ENCODE measurements at places on chromosomes 1 and 21.

DNA sequence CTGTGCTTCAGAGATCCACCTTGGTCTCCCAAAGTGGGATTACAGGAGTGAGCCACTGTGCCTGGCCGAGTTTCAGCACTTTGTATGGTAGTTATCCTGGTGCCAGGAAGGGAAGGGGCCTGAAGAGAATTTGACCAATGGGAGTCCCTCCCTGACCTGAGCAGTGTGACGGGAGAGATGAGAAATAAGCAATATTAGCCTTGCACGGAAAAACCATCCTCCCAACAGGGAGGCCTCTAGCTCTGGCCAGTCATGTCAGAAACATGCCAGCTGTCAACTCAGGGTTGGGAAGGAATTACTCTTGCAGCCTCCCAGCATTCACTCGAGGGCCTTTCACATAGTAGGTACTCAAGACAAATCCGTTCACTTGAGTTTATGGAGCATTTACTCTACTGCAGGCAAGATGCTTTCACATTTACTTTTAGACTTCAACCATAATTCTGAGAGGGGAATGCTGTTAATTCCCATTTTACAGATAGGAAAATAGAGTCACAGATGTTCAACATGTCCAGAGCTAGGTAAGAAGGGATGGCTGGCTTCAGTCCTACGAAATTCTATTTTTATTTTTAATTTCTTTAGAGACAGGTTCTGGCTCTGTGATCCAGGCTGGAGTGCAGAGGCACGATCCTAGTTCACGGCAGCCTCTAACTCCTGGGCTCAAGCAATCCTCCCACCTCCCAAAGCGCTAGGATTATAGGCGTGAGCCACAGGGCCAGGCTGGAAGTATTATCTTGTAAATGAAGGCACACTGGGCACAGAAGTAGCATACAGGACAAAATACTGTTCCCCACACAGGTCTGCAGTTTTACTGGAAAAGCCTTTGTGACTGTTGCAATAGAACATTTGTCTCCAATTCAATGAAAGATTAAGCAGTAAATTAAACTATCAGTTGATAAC lies 3.2 kb upstream of the ATP13A2 start:
- no peak for DNase-seq

- no peak for DNase-seq
Observed at GRCh38 chr21:15159382-15160020, 94.7 kb upstream of the NRIP1 start.

- no peak for DNase-seq
Observed at GRCh38 chr1:66137235-66137634, 344.5 kb downstream of the PDE4B start.

GRCh38 chr1:84048820-84049219 lies 49.9 kb upstream of the TTLL7 start:
- no peak for DNase-seq

DNA sequence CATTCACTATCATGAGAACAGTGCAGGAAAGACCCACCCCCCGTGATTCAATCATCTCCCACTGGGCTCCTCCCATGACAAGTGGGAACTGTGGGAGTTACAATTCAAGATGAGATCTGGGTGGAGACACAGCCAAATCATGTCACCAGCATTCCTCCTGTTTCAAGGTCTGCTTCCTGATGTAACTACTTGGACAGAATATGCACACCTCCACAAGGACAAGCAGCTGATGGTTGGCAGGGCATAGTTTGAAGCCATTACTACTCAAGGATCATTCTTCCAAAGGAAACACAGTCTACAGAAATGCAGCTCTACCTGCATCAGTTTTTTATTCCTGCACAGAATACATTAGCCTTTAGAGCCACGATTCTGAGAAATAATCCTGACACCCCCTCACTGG lies 28.5 kb upstream of the RNF2 start:
- no peak for DNase-seq

DNA sequence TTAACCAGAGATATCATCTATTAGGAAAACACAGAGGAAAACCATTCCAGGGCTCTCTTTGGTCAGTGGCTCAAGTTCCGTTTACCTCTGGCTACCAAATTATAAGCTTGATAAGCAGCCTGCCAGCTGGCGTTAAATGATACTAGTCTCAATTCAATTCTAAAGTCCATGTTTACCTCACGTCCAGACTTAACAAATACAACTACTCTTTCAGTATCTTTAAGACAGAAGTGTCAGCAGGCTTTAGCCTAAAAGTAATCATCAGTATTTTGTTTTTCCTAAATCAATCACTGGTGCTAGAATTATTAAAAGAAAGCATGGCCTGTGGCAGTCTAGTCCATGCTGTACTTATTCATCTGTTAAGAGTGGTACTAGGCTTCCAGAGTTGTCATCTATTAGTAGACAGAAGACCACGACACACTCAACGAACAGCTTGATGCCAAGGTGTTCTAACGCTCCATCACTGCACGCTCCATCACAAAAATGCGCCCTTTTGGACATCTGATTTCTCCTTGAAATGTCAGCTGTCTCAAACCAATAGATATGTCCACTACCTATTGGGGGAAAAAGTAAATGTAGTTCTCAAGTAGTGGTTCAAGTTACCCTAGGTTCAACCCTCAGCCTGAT lies 1.5 kb downstream of the IVNS1ABP start:
- no peak for DNase-seq

DNA sequence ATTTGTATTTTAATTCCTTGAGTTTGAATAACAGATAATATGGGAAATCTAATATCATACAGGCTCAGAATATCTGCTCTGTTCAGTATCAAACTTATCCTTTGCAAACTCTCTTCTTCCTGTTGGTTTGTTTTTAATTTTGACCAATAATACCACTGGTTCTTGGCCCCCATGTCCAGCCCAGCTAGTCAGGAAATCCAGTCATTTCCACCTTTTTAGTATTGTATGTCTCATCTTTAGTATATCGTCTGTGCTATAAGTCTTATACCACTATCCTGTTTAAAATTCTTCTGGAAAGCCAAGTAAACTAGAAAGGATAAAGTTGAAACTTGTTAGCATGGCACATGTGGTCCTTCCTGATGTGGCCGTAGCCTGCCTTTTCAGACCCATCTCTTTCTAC lies 10.7 kb downstream of the SCCPDH start:
- DNase-seq: no peak

DNA sequence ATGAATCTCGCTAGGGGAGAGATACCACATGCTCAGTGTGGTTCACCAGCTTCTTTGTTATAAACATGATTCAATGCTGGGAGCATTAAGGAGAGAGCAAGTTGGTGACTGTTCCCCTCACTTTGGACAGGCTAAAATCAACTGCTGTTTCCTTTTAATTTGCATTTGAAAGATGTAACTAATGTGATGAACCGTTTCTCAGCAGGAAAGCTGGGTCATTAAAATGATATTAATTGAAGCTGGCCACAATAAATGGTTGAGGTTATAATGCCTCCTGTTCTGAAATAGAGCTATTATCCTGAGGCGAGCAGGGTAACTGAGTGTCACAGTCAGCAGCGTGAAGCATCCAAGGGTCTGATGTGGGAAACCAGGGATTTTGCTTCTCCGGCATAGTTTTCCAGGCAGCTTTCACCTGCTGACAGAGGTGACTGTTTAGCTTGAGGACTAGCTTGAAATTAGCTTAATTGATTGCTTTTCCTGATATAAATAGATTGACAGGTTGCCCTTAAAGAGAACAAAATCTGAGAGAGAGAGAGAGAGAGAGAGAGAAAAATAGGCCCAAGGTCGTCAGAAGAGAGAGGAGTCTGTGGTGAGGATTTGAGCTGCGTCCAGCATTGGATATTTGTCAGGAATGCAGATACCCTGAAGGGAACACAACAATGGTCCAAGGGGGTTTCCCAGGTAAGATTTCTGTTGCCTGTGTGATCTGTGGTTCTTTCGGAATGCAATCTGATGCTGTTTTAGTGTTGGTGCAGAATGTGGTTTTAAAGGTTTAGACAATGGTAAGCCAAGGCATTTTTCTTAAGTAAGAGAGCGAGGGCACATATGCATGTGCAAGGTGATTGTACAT lies 209.7 kb downstream of the PATJ start:
- no peak for DNase-seq

DNA sequence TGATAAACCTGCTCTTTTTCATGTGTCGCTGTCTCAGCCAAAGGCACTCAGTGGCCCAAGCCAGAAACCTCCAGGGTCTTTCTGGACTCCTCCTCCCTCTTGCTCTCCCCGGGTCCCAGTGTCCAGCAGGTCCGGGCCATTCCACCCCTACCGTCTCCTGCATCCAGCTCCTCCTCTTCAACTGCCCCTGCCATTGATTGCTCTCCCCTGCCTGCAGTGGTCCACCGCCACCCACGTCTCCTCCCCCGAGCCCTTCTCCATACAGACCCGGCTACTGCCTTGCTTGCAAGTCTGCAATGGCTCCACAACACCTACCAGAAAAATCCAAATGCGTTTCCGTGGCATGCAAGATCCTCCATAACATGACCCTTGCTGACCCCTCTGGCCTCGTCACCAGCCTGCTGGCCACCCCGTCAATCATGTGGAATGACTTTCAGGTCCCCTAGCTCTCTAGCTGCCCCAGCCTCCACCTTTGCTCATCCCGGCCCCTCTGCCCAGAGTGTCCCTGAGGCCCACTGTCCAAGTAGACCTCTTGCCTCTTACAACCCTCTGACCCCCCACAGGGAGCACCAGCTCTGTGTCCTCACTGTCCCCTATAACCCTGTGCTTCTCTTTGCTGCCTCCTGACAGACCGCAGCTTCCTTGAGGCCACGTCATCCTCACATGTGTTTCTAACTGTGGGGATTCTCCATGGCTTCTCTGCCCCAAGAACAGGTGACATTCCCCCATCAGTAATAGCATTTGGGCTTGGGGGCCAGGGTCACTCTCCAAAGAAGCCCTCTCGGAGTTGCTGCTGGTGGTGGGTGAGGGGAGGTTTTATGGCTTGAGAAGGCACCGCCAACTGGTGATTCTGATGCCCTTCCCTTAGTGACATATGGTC lies 15.0 kb downstream of the CACNA1S start:
- DNase-seq: no peak

GRCh38 chr1:68370101-68370915 lies 79.4 kb downstream of the RPE65 start:
- no peak for DNase-seq

GRCh38 chr1:243731301-243731891 lies 118.6 kb downstream of the AKT3 start:
- no peak for DNase-seq

- DNase-seq: no peak
Observed at GRCh38 chr1:67635055-67635809, 49.8 kb upstream of the GADD45A start.

DNA sequence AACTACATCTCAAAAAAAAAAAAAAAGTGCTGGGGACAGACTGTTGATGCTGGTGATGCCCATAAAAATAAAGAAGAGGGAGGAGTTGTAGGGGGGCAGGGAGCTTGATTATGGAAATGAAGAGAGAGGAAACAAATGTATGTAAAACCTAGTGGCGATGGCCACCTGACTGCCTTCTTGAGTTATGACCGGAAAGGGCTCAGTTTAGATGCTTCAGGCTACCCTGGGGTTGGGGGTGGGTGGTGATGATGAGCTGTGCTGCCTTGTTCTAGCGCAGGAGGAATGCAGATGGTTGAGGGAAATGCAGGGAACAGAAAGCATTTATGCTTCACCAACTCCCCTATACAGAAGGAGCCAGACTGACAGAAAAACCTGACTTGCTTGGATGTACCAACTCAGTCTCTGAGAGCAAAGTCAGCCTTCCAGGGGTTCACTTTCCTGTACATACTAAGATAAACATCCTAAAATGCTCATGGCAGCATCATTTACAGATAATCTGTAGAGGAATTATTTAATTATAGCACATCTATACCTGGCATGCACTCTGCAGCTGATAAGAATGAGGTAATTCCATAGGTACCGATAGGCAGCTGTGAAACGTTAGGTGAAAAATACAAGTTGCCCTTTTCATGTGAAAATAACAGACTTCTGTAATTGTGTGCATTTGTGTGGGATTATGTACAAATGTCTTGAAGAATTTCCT lies 8.0 kb upstream of the BCAR3 start:
- no peak for DNase-seq

DNA sequence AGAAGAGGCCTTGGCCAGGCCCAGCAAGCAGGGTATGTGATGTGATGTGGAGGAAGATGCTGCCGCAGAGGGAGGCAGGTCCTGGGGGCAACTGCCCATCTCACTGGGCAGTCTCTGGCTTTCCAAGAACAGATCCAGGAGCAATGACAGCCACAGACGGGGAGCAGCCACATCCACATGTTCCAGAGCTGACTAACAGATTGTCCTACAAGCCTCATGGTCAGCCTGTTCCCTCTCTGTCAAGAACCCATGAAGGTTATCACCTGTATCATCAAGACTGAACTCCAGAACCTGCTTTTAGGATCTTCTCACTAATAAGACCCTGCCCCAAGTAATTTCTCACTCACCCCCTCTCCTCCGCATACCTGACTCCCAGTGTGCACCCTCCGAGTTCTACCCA lies 187.8 kb downstream of the RUNX1 start:
- DNase-seq: no peak

DNA sequence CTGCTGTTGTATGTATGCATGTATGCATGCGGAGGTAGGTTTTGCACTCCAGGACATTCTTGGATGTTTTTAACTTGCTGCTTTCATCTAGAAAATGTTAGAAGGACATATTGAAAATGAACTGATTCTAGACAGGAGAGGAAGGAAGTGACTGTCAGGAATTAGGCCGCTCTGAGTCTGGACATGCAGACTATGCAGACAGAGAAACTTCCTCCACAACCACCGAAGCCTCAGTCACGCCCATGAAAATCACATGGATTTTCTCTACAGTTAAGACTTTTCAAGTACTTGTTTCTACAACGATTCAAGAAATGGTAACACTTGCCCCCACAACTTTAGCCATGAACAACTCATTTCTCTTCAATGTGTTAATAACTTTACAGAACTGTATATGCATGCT lies 211.1 kb downstream of the SMYD3 start:
- DNase-seq: no peak

GRCh38 chr1:210603123-210603522 lies 274.4 kb downstream of the HHAT start:
- no peak for DNase-seq

GRCh38 chr1:25111706-25112105 lies 120.6 kb downstream of the SYF2 start:
- DNase-seq: no peak

DNA sequence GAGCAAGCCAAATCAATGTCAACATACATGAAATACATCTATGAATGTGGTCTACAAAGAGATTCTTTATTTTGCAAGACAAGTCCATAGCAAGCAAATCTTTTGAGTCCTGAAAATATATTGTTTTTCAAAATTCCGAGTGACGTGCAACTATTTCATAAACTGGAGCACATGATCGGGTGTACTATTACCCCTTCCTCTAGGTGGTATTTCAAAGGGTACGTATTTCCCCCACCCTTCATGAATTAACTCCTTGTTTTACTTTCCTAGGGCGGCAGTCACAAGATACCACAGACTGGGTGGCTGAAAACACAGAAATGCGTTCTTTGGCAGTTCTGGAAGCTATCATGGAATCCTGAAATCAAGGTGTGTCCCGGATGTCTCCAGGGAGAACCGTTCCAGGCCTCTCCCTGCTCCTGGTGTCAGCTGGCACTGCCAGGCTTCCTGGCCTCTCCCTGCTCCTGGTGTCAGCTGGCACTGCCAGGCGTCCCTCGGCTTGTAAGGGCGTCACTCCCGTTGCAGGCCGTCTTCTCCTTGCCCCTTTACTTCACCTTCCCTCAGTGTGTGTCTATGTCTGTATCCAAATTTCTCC lies 55.3 kb downstream of the RIPK4 start:
- no peak for DNase-seq

- no peak for DNase-seq
Observed at GRCh38 chr1:25662061-25662460, 45.5 kb downstream of the MAN1C1 start.

GRCh38 chr1:8477166-8477982 lies 159.5 kb downstream of the SLC45A1 start:
- no peak for DNase-seq
